ENCODE measurements at places on chromosomes 1 and 21.
A peak's percentile ranks its signal among the peaks of the same experiment; 100 is the strongest.

DNA sequence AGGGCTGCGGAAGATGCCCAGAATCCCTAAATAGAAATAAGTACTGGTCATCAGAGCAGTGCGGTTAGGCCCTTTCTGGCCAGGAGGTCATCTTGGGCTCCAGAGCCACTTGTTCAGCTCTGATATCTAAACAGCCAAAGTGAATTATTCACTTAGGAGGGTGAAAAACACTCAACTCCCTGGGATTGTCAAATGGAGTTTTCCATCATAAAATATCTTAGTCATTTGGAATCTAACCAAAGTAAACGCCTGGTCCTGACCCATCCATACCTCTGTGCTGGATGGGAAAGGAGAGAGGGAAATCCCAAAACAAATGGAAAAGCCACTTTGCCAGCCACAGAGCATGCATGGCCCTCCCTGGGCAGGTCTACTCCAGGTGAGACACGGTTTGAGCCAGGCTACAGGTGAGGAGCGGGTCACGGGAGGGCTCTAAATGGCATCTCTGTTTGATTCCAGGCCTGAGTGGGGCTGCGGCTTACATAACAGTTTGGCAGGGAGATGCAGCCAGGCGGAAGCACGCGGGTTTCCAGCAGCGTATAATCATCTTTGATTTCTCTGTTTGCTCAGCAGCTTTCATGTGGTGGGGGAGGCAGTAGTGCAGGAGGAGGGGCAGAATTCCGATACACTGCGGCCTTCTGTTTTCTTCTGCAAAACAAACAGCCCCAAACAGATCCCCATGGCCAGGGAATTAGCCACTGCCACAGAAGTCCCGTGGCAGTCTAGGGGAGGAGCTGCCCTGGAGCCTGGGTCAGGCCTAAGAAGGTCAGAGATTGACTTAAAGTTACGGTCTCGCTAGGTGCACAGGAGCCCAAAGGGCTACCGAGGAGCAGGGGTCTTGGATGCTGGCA is 59.1 kb upstream of the ZNF648 start:
- DNase-seq = no peak

GRCh38 chr1:43947061-43947873 is 517 bp downstream of the IPO13 start:
- DNase-seq = no peak

DNA sequence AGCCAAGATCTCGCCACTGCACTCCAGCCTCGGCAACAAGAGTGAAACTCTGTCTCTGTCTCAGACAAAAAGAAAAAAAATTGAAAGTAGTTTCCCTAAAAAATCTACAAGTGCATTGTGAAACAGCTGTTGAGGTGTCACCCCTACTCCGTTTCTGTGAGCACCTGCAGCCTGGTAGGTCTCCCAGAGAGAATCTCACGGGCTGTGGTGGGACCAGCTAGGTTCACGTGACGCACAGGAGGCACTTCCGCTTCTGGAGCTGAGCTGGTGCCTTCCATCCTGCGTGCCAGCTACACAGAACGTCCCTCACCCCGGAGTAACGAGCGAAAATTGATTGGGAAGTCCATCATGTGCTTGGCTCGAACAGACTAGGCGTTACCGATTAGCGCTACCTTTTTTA is 66.8 kb downstream of the COL24A1 start:
- DNase-seq = no peak

GRCh38 chr1:227913764-227914721 is 33.7 kb downstream of the WNT9A start:
- no peak for DNase-seq

DNA sequence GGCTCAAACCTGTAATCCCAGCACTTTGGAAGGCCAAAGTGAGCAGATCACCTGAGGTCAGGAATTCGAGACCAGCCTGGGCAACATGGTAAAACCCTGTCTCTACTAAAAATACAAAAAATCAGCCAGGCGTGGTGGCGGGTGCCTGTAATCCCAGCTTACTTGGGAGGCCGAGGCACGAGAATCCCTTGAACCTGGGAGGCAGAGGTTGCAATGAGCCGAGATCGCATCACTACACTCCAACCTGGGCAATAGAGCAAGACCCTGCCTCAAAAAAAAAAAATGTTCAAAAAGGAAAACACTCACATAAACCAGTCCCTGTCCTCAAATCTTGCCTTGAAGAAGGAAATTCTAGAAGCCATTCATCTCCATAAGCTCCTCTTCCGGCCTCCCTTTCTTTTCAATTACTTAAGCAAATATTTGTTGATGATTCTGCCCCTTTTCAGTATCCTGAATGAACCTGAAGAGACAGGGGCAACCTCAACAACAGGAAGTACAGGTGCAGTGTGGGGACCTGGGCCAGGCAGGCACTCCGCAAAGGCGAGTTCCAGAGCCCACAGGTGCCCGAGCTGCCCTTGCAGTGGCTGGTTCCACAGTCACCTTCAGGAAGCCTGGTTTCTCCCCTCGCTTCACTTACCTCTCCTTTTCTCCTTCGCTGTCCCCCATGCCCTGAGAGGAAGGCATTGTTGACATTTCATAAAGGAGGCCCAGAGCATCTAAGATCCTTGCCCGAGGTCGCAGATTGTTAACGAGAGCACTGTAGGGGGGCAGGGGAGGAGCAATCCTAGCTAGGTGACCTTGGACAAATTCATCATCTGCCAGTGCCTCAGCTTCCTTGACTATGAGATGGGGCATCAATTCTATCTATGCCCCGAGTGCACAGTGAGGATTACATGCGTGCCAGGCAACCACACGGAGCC is 8.9 kb upstream of the LEFTY1 start:
- no peak for DNase-seq

DNA sequence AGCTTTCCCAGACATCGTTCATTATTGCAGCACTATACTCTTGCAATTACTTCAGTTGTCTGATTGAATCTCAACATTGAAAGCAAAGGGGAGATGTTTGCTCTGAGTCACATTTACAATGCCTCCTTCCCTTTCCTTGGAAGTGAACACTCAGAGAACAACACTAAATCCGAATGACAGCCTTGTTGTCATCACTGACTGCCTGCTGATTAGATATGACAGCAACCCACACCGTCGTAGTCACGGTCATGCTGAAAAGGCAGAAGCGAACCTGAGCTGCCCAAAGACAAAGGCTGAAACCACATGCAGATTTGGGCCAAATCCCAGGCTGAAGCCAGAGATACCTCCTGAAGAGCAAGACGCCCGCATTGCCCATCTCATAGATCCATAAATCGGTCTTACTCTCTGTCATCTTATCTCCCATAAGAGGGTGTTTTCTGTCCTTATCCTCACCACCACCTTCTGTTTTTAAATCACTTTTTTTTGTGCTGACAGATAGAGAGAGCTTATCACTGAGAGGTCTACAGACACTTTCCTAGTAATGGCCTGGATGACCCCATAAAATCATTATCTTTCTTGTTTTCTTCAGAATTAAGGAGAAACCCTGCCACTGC is 47.5 kb downstream of the TMCO4 start:
- no peak for DNase-seq

DNA sequence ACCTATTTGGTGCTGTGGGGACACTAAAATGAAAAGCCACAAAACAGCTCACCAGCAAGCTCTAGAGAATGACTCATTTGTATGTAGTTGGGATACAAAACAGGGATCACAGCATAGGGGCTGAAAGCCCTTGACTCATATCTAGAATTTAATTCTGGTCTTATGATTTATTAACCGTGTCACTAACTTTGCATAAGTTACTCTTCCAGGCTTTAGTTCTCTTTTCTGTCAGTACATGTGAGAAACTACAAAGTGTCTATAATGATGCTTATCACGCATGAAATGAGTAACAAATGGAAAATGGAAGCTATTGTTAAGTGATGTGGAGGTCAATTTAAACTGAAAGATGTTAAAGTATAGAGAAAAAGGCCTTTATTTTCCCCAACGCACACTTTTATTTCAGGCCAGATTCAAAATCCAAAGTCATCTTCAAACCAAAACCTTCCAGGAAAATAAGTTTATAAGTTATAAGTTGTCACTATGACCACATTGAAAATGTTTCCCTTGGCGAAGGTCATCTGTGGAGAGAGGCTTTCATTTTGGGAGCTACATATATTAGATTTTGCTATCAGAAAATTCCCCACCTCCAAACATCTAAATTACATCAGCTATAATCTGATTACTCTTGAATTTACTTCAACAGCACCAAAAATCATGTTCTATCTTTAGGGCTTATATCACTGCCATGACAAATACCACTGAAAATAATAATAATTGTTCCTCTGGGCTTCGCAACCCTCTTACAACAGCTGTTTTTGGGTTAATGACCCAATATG is 430.5 kb downstream of the MRPL39 start:
- no peak for DNase-seq

DNA sequence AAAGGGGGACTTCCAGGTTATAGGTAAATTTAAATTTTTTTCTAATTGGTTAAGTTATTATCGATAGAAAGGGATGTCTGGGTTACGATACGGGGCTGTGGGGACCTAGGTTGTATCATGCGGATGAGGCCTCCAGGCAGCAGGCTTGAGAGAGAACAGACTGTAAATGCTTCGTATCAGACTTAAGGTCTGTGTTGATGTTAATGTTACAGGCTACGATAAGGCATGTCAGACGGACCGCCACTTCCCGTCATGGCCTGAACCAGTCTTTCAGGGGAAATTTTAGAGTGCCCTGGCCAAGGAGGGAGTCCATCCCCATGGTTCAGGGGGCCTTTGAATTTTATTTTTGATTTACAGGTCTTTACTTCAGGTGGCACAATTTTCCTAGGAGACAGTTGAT is 16.7 kb downstream of the ABCG1 start:
- DNase-seq = no peak

- no peak for DNase-seq
These were observed 130.5 kb downstream of the TOMM20 start for GRCh38 chr1:234997896-234998741.

DNA sequence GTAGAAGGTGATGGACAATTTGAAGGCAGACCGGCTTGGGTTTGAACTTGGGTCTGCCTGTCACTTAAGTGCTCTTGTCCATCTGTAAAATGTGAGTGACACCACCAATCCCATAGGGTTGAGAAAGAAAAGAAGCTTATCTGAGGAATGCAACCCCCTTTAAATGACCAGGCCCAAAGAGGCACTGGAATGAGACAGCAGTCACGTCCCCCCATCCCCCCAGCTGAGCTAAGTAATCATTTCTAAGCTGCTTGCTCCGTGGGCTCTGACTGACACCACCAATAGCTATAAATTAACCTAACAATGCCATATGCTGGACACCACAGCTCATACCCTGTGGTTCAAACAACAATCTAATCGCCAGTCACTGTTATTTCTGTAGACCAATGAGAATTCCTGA is 15.1 kb downstream of the LCA5L start:
- no peak for DNase-seq

DNA sequence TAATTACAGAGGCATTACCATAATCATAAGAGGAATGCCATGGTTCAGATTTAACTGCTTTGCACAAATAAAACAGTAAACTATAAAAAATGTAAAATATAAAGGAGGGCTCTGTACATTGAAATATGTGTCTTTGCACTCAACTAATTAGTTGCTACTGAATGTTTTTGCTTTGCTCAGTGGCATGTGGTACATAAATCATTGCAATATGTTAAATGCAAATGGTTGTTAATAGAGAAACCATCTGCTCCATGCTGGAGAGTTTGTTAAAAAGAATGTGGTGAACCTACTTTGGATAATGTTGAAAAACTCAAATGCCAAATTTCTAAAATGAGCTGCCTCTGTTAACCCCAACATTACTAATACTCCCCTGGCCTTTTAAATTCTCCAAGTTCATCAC is 201.5 kb downstream of the NTNG1 start:
- DNase-seq = no peak

- no peak for DNase-seq
These were observed 55.9 kb downstream of the ZBTB18 start for GRCh38 chr1:244106837-244107493.

GRCh38 chr1:94247138-94248094 is 10.0 kb upstream of the ARHGAP29 start:
- DNase-seq = no peak

- DNase-seq = no peak
These were observed 20.8 kb downstream of the TSEN15 start for GRCh38 chr1:184072376-184072775.

- DNase-seq = no peak
These were observed 3.7 kb upstream of the QSOX1 start for GRCh38 chr1:180150982-180151381.

GRCh38 chr1:84442256-84442655 is 36.8 kb upstream of the RPF1 start:
- peak; percentile 54 for DNase-seq

DNA sequence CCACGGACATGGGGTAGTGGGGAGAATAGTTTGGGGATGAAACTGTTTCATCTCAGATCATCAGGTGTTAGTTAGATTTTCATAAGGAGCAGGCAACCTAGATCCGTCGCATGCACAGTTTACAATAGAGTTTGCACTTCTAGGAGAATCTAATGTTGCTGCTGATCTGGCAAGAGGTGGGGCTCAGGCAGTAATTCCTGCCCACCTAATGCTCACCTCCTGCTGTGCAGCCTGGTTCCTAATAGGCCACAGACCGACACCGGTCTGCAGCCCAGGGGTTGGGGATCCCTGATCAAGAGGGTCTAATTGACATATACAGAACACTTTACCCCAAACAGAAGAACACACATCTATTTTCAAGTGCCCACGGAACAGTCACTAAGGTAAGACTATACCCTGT is 275.1 kb downstream of the PTPRU start:
- DNase-seq = no peak

- DNase-seq = no peak
These were observed 304 bp downstream of the PLPPR5 start for GRCh38 chr1:99004254-99004860.

DNA sequence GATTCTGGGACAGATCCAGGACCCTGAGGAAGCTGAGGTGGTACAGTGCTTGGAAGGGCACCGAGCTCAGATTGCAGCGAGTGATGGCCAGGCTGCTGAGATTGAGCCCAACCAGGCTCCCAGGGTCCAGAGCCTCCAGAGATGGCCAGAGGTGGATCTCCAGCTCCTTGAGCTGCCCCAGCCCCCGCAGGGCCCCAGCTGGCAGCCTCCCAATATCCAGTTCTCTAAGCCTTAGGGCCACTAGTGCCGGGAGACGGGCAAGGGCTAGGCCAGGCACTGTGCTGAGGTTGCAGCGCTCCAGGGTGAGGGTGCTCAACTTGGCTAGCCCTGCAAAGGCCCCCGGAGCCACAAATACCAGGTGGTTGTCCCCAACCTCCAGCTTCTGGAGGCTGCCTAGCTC is 3.4 kb downstream of the LINGO4 start:
- DNase-seq = no peak

- DNase-seq = no peak
These were observed 10.7 kb downstream of the DUSP23 start for GRCh38 chr1:159791461-159791860.

DNA sequence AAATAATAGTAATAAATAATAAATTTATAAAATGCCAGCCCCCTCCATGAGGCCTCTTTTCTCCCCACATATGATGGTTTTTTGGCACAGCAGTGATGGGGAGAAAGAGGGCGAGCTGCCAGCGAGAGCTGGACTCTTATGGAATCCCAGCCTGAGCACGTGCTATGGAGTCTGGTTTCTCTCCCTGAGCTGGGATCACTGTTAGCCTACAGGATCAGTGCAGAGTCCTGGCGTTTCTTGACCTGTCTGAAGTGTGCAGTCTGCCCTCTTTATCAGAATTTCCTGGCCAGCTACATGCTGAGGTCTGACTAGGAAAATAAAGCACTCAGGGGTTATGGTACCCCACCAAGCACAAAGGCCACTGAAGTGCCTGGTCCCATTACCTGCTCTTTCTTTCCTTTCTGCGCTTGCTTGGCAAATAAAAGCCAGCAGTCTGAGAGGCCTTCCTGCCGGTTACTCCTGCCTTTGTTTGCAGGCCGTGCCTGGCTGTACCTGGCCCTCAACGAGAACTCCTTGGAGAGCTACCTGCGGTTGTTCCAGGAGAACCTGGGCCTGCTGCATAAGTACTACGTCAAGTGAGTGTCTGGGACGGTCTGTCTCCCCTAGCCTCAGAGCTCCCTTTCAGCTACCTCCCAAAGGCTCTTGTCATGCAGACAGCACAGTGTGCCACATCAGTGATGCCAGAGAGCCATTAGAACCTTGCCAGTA is 18.5 kb upstream of the SLC25A34 start:
- DNase-seq = no peak

All from LNCaP clone FGC (cell line).